Right ventricle myocardium inferior (tissue), 1 donor: ENCODE measurements at places on chromosomes 1 and 21. TPM values are rescaled to one million over a fixed set of nuclear protein-coding genes. Genes with fewer than 3 reads are reported as not detected.

Gene BTG2
- total RNA-seq: 44.8 TPM

- no peak for DNase-seq
Measured at GRCh38 chr1:56710646-56711045, 65.5 kb downstream of the PRKAA2 start.

Gene PDZK1IP1
- not detected for total RNA-seq

DNA sequence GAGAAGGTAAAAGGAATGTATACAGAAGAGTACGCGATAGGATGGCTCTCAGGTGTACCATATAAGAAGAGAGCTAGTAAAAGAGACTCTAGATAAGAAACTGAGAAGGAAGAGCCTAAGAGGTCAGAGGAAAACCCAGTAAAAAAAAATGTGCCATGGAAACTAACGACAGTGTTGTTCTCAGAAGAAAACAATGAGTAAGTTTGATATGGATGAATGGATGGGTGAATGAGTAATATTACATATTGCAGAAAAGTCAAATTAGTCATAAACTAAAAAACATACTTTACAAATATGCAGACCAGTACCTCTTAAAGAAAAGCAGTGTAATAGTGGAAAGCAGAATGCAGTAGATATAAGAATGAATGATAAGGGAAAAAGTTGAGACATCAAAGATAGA, 316.2 kb downstream of the HMCN1 start:
- DNase-seq: no peak

- no peak for DNase-seq
Measured at GRCh38 chr1:208520438-208521099, 276.4 kb upstream of the PLXNA2 start.

DNA sequence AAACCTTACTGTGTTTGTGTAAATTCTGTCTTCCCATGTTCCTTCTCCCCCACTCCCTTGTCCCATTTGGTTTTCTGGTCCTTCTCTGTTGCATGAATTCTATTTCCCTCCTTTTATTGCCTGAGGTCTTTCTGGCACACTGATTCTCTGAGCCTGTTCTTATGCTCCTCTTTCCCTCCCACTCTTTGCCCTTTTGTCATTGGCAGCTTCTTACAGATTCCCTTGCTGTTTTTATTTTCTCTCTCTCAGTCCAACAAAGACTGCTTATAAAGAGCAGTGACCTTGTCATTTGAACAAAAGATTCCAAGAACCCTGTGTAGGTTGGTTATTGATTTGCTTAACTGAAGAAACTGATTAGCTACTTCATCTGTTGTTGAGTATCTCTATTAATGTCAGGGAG, 49.7 kb downstream of the GPR52 start:
- DNase-seq: no peak

GRCh38 chr1:3174487-3175247, 105.7 kb downstream of the PRDM16 start:
- DNase-seq: peak; percentile 86

Gene C1orf141
- total RNA-seq: not detected

- no peak for DNase-seq
Measured at GRCh38 chr1:30601316-30602085, 121.9 kb downstream of the MATN1 start.

DNA sequence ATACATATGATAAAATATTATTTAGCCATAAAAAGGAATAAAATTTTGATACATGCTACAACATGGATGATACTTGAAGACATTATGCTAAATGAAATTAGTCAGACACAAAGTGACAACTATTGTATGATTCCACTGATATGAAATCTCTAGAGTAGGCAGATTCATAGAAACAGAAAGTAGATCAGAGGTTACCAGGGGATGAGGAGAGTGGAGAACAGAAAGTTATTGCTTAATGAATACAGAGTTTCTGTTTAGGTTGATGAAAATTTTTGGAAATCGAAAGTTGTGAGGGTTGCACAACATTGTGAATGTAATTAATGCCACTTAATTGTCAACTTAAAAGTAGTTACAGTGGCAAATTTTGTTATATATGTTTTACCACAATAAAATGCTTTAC, 315.7 kb upstream of the USP25 start:
- no peak for DNase-seq

Gene IRF6
- 29.7 TPM for total RNA-seq

- DNase-seq: no peak
Measured at GRCh38 chr1:36650200-36651065, 167.7 kb upstream of the CSF3R start.

DNA sequence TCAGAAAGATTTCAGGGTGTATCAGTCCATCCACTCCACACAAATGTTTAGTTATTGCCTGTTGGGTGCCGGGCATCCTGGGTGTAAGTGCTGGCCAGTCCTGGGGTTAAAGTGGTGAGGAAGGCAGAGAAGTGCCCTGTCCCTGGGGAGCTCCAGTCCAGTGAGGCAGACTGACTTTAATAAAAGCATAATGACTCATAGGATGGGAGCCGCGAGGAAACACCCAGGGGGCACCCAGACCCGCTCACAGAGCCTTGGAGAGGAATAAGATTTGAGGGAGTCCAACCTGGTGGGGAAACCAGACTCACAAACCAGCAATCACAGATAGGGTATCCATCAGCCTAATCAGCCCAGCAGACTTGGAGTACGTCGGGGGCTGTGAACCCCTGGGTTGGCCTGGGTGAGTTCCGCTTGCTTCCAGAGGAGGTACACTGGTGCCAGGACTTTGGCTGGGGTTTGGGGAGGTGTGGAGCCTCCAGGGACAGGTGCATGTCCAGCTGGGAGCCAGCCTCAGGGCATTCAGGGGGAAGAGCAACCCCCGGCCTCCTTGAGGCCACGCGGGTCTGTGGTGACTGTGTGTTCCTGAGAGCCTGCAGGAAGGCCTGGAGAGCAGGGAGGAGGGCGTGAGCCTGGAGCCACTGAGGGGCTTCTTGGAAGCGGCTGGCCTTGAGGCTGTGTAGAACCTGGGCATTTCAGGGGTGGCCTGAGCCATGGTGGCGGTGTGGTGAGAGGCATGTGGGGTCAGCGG, 3.7 kb downstream of the PEAR1 start:
- peak; percentile 67 for DNase-seq

DNA sequence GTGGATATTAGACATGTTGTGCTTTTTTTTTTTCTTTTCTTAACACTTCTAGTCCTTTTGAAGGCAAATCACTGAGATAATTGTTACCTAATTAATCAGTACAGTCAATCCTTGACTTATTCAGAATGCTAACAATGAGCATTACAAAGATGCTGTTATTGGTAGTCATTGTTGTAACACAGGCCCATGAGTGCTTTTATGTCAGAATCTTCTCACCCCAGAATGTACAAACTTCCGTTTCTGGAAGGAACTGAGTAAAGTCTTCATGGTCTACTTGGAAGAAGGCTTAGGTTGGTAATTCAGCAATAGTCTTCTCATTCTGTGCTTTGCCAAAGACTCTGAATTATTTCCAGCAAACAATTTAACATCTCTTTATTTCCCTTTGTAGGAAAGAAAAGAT, 3.1 kb downstream of the KCNK1 start:
- no peak for DNase-seq

DNA sequence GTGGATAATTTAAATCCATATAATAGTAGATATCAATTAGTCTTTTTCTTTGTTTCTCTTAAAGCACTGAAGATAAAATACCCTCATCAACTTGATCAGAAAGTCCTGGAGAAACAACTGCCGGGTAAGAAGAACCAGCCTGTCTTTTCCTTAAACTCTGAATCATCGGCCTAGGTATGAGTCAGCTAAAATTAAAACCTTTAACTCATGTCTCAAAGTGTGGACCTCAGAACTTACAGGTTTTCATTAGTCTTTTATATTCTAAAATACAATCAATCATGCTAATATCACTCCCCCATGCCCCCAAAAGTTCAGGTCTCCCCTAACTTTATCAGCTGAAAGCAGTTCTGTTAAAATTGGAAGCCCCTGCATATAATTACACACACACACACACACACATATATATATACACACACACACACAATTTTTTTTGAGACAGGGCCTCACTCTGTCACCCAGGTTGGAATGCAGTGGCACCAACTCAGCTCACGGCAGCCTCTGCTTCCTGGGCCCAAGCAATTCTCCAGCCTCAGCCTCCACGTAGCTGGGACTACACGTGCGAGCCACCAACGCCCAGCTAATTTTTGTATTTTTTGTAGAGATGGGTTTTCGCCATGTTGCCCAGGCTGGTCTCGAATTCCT, 61.3 kb downstream of the B3GALNT2 start:
- no peak for DNase-seq

- DNase-seq: no peak
Measured at GRCh38 chr21:38380481-38381137, 117.7 kb downstream of the ERG start.

GRCh38 chr1:30143517-30143916, 579.9 kb downstream of the MATN1 start:
- DNase-seq: no peak

- no peak for DNase-seq
Measured at GRCh38 chr1:86429835-86430234, 5.9 kb downstream of the CLCA2 start.

- no peak for DNase-seq
Measured at GRCh38 chr1:109719337-109719837, 7.3 kb downstream of the GSTM5 start.

DNA sequence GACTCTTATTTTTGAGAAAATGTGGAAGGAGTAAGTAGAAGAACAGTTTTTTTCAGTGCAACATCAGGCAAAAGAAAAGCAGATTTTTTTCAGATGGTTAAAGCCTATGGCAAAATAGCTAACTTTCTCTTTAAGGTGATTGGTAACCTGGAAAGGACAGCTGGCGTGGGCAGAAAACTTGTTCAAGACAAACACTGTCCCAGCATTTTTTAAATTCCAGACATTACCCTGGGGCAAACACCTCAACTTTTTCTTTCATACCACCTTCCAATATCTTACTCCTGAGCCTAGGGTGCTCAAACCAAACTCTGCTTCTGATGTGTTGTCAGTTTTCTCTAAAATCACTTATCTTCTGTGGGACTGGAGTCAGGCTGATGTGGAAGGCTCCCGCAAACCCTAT, 2.7 kb upstream of the LEPR start:
- no peak for DNase-seq

- no peak for DNase-seq
Measured at GRCh38 chr1:170460001-170460400, 72.0 kb upstream of the GORAB start.

Gene GBP2
- total RNA-seq: 13.1 TPM

- no peak for DNase-seq
Measured at GRCh38 chr1:207659545-207660153, 14.7 kb downstream of the CR1L start.

DNA sequence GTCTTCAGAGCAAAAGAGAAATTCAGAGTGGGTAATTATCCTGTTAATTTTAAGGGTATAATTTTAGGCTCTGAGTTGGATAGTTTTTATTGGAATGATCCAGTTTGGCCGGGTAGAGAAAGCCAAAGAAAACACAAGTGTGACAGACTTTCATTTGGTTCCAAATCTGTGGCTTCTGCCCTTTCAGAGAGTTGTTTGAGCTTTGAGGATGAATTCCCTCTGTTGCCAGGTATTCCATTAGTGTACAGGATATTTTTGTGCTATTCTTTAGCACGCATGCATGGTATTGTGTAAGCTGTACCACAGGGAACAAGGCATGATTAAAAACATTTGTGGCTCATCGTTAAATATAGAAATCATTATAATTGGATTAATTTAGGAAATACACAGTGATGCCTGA, 384.4 kb downstream of the ADGRL2 start:
- DNase-seq: no peak

DNA sequence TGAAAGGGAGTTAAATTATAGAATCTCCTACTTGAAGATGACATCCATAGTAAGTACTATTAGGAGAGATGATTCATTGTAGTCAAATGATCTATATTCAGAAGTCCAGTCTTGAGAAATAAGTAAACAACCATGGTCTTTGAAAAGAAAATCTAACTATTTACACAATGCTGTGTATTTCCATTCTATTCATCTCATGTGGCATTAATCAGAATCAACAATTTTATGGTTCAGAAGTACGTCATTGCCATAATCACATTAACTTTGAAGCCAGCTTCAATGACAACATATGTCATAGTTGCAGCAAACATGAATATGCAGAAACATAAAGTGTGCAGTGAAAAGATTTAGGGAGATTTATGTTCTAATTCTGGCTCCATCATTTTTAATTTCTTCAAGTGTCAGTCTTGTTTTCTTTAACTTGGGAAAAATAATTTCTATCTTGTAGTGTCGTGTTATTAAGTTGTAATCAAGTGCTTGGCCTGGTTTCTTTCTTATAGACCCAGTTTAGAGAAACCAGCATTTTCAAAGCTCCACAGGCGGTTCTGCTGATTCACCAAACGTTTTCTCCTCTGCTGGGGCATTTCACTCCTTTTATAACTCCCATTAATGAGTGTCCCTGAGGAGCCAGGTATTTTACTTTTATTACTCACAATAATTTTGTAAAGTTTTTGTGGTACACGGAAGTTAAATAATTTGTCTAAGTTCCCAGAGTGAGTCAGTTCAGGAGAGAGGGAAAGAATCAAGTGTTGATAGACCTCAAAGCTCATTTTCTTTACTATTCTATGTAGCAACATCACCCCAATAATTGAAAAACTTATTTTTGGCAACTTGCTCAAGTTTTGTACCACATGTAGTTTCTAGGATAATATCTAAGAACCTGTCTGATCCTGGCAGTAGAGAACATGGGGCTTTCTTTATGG, 35.9 kb upstream of the PTGS2 start:
- no peak for DNase-seq

DNA sequence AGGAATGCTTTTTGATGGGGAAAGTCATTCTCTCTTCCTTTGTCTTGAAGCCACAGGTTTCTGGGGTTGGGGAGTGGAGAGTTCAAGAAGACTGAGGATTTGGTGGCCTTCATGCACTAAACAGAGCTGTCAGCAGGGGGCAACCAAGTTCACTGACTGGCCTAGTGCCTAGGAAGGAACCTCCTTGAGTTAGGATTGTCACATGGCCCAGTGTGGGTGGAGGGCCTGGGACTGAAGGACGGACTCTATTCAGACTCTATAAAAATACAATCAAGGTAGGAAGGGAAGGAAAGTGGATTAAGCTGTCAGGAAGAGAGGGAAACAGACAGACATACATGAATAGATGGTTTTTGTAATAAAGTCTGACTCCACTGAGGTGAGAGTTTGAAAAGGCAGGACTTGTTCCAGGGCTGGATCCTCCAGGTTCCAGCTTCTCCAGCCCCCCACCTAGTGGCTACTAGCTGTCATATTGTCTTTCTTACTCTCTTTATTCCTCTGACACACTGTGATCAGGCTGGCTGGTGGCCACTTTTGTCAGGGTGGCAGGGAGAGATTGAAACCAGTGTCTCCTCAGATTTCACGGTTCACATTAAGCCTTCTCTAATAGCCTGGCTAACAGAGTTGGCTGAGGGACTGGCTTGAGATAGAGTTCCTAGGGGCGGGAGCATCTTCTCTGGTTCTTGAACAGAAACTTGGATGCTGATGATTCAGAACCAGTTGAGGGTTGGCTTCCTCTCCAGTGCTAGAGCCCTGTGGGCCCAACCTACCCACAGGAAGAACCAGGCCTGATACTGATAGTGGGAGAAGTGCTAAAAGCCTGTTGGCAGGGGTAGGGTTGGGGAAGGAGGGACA, 4.1 kb upstream of the SH3BGRL3 start:
- peak; percentile 87 for DNase-seq
